PC-3 (cell line): ENCODE measurements at places on chromosomes 4 and X. TPM values are rescaled to one million over a fixed set of nuclear protein-coding genes. Genes with fewer than 3 reads are reported as not detected.

GRCh38 chr4:163679189-163679588 lies 184.7 kb downstream of the TMA16 start:
- DNase-seq, result peak; percentile 55

DNA sequence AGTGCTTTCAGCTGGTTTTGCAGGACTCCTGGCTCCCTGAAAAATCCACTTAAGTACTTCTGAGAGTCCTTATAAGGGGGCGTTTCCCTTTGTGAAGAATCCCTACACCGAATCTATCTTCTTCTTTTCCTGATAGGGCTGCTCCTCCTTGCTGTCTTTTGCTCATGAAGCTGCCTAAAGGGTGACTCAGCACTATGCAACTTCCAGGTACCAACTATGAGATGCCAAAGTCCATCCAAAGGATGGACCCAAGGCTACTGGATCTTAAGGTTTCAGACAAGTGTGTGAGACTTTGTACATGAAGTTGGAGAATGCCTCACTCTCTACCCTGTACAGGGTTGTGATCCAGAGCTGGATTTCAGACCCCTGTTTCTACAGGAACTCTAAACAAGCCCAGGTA lies 485.0 kb upstream of the FAT1 start:
- DNase-seq, result peak; percentile 50

DNA sequence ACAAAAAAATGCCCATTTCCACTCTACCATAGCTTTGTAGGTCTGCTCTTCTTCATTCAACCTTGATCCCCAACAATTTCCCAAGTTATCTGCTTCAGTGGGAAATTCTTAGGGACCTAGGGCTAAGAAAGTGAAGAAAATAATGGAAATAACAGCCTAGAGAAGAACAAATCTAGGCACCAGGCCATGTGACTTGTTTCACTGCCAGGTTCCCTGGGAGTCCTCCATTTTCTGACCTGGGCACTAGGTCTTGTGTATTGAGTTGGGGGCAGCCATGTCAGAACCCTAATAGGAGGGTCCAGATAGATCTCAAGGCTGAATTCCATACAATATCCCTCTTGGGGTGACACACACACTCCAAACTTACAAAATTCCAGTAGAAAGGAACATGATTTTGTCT lies 194.6 kb upstream of the STK26 start:
- DNase-seq, result no peak

SYTL4 gene
- 2.7 and 3.2 TPM in 2 replicates for total RNA-seq

TLR3 gene
- 0.33 TPM in 1 of 2 replicates, not detected in the other for total RNA-seq
